Activated CD4-positive, alpha-beta memory T cell treated with anti-CD3 and anti-CD28 coated beads for 36 hours (primary cell): ENCODE measurements at places on chromosomes 16 and 17. TPM values are rescaled to one million over a fixed set of nuclear protein-coding genes. Genes with fewer than 3 reads are reported as not detected.

Gene CD300A
- 11.3 TPM for total RNA-seq

Gene PRM3
- not detected for total RNA-seq

Gene SULT1A1
- 8.7 TPM for total RNA-seq

Gene PPY
- total RNA-seq, result not detected

Gene CALB2
- total RNA-seq, result not detected

Gene MT4
- total RNA-seq, result not detected

Gene C17orf67
- total RNA-seq, result 3.6 TPM

Gene HCRT
- not detected for total RNA-seq

Gene HCFC1R1
- 32.8 TPM for total RNA-seq

Gene NUDT7
- total RNA-seq, result 8.2 TPM

Gene TBC1D3K
- total RNA-seq, result not detected

Gene BCO1
- not detected for total RNA-seq

Gene TNFRSF13B
- total RNA-seq, result not detected

Gene KRT20
- not detected for total RNA-seq

Gene FOXC2
- total RNA-seq, result not detected

Gene HOXB13
- total RNA-seq, result not detected

Gene PPM1E
- total RNA-seq, result 0.02 TPM

Gene ABI3
- total RNA-seq, result 19.7 TPM

Gene SLC46A1
- total RNA-seq, result 2.9 TPM

Gene DNAH3
- total RNA-seq, result not detected

Gene RNF157
- total RNA-seq, result 28.0 TPM

Gene CD68
- 34.1 TPM for total RNA-seq

Gene TBC1D3G
- not detected for total RNA-seq

Gene C16orf54
- total RNA-seq, result 25.2 TPM

Gene LASP1
- total RNA-seq, result 134 TPM

Gene ABAT
- 8.7 TPM for total RNA-seq

Gene SEPTIN1
- total RNA-seq, result 199 TPM

Gene RETREG3
- total RNA-seq, result 35.3 TPM
